ENCODE measurements at places on chromosomes 1 and 21.
A peak's percentile ranks its signal among the peaks of the same experiment; 100 is the strongest.

GRCh38 chr1:91685994-91686393 is 185.3 kb downstream of the CDC7 start:
- no peak for ATAC-seq

GRCh38 chr1:89364954-89365550 is 1.2 kb downstream of the GBP6 start:
- no peak for ATAC-seq

GRCh38 chr1:93811326-93812065 is 67.5 kb downstream of the DNTTIP2 start:
- no peak for ATAC-seq

DNA sequence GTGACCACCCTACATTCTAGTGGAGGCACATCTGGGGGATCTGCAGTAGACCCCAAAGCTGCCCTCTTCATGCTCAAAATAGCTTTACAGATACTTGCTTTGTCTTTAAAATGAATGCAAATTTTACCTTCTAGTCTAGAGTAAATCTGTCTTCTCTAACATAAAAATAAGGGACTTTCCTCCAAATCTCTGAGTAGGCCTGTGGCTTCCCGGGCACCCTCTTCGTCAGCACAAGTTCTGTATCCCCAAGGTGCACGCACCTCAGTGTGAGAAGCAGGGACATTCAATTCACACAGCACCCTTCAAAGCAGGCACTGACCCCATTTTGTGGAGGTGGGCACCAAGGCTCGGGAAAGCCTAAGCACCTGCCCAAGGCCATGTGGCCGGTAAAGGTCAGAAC is 19.0 kb downstream of the MEF2D start:
- ATAC-seq = no peak

DNA sequence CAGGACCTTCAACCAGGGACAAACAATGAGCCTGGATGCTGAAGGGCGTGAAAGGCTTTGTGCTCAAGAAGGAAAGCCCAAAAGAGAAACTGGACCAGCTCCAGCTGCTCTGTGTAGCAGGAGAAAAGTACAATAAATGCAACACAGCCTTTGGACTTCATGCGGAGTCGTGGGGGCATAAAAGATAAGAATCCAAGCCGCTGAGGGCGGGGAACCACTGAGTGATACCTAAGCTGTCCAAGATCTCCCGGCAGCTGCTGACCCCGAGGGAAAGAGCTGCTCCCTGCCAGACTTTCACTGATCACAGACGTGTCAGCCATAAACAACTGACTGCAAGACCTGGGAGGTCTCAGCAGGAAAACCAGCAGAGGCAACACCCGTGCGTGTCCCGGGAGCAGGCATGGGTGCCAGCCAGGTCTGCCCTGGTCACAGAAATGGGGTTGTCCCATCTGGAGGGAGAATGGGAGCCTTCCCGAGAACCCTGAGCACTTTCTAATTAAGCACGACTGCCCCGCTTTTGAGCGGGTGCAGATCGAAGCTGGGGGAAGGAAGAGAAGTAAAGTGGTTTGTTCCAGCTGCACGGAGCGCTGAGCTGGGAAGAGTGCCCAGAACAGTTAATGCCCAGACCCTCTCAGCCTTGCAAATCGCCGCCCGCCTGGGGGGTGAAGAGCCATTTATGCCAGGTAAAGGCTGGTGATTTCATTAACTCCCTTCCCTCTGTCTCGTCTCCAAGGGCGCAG is 68.3 kb upstream of the TARDBP start:
- ATAC-seq = peak; percentile 44

DNA sequence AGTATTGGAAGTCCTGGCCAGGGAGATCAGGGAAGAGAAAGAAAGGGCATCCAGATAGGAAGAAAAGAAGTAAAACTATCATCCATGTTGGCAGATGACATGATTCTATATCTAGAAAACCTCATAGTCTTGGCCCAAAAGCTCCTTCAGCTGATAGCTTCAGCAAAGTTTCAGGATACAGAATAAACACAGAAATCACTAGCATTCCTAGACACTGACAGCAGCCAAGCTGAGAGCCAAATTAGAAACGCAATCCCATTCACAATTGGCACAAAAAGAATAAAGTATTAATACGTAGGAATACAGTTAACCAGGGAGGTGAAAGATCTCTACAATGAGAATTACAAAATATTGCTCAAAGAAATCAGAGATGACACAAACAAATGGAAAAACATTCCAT is 44.6 kb downstream of the ZFYVE9 start:
- ATAC-seq = no peak

DNA sequence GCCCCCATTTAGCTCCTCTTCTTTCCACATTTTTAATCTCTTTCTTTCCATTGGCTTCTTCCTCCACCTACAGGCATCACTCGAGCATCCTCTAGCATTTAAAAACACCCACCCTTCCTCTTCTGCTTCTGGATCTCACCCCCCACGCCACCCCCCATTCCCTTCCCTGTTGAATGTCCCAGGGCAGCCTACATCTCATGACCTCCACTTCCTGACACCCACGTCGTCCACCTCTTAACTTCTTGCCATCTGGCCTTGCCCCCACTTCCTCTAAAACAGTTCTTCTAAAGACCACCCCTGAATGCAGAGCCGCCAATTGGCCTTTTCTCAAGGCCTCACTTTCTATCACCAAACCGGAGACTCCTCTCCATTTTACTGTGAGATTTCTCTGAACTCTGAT is 6.1 kb upstream of the ETNK2 start:
- ATAC-seq = no peak

GRCh38 chr1:234619071-234619480 is 9.1 kb upstream of the IRF2BP2 start:
- peak; percentile 5 for ATAC-seq

DNA sequence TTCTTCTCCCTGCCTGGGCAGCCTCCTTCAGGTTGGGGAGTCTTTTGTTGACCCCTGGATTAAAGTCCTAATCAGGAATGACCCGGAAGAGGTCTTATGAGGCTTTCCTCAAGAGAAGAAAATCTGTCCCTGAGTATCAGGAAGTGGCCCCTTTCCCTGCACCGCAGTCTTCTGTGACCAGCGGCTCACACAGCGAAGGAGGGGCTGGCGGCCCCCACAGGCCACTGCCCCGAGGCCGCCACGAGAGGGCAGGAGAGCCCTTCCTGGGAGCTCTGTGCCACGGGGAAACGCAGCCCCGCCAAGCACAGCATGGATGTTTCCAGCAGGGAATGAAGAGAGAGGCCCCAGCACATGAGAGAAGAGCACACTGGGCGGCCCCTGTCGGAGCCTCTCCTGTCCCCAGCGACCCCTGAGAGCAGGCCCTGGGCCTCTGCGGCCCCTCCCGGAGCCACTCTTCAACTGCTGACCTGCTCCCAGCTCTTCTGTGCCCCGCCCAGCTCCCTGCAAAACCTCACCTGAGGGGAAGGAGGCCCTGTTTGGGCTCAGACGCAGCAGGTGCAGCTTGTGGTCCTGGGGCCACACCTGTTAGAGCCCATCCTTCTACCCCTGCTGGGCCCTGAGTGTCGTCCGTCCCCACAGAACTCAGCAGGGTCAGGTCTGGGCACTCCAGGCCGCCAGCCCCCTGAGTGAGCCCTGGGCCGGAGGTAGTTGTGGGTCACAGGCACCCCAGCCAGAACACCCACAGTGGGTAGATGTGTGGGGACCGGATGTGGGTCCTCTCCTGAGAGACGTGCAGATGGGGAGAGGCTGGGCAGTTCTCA is 4.9 kb upstream of the POFUT2 start:
- peak; percentile 79 for ATAC-seq

GRCh38 chr21:9738527-9738926 is 782.9 kb upstream of the TPTE start:
- no peak for ATAC-seq

- ATAC-seq = no peak
Observed at GRCh38 chr1:110875216-110875731, 2.3 kb downstream of the CD53 start.

DNA sequence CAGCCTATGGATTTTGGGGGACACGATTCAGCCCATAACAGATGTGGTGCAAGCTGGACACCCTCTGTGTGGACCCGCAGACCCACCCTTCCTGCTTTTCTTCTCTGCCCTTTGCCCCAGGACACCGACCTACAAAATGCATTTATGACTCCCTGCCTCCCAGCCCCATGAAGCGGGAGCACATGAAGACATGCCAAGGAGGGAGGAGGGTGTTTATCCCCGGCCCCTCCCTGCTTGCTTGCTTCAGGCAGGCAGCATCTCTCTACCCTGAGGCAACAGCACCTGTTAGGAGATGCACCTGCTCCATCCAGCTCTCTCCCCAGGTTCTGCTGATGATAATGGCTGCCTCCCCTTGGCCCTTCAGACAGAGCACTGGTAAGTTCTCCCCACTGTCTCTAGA is 187.5 kb downstream of the PSMG1 start:
- ATAC-seq = no peak

GRCh38 chr1:107750364-107750959 is 214.5 kb downstream of the VAV3 start:
- ATAC-seq = peak; percentile 69

DNA sequence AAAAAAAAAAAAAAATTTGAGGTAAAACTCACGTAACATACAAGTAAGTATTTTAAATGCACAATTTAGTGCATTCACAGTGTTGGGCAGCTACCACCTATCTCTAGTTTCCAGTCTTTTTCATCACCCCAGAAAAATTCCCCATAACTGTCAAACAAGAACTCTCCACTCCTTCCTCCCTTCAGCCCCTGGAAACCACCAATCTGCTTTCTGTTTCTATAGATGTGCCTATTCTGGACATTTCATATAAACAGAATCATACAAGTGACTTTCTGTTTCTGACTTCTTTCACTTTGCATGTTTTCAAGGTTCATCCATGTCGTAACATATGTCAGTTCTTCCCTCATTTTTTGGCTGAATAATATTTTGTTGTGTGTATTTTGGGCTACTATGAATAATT is 24.9 kb upstream of the ETS2 start:
- no peak for ATAC-seq

DNA sequence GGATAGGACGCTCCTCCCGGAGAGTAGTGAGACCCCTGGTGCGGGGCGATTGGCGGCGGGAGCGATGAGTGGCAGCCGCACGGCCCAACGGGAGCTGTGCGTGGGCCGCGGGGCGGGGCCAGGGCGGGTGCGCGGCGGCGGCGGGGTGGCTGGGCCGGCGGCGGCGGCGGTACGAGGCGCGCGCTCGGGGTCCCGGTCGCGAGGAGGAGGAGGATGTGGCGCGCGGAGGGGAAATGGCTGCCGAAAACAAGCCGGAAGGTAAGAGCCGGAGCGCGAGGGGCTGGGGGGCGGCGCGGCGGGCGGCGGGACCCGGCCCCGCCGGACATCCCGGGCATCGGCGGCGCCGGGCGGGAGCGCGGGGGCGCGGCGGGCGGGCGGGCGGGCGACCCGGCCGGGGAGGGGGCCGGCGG is at the start of gene CAMTA1:
TSS of gene CAMTA1 (plus strand) at position 137 of the 410 bp plus-strand sequence. CDS start at position 214, 77 bp downstream.
- ATAC-seq = no peak

- no peak for ATAC-seq
Observed at GRCh38 chr21:46084709-46085108, 13.2 kb upstream of the COL6A2 start.

- ATAC-seq = peak; percentile 42
Observed at GRCh38 chr21:38468989-38469388, 29.3 kb downstream of the ERG start.

GRCh38 chr1:84462118-84462517 is 16.9 kb upstream of the RPF1 start:
- no peak for ATAC-seq

DNA sequence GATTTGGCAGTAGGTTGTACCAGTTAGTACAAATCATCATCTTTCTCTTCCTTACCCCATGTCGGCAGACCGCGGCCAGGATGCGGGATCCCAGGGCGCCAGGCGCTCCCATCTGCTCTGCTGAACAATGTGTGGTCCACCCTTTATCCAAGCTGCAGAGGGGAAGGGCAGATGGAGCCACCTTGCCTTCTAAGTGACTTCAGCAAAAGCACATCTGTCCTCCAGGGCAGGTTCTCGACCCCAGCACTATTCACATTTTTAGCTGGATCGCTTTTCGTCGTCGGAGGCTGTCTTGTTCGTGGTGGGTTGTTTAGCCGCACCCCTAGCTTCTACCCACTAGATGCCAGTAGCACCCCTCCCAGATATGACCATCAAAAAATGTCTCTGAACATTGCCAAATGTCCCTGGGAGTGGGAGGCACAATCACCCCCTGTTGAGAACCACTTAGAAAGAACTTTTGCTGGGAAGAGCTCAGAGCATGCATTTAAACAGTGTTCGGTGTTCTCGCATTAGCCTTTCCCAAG is 58.1 kb upstream of the SIM2 start:
- ATAC-seq = no peak

DNA sequence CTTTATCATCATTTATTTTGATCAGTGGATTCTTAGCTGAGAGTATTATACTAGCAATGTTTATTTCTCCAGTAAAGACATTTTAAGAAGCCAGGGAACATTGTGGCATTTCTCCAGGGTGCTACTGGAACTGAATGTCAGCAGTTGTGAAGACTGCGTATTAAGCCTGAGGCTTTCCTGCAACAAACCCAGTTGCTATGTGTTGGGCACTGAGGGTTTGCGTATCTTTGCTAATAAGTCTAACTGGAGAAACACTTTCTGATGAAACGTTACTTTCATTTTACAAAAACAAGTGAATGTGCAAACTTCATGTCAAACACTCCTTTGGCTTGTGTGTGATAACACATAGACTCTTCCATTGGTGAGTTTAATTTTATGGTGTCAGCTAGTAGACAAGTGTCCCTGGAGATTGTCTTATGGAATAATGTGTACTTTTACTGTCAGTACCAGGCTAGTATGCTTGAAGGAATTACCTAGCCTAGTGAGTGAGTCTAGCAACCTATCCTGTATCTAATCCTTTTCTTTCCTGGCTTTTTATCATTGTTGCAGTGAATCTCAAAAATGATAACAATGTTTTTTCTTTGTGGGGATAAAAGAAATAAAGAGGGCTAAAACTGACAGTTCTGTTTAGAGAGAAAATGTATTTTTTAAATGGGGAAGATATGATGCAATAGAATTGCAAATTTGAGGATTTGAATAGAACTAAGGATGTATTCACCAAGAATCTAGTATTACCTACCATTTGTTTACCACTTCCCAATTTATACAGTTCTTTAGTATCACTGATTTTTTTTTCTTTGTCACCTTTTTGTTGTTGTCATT is 70.1 kb downstream of the MTR start:
- no peak for ATAC-seq

DNA sequence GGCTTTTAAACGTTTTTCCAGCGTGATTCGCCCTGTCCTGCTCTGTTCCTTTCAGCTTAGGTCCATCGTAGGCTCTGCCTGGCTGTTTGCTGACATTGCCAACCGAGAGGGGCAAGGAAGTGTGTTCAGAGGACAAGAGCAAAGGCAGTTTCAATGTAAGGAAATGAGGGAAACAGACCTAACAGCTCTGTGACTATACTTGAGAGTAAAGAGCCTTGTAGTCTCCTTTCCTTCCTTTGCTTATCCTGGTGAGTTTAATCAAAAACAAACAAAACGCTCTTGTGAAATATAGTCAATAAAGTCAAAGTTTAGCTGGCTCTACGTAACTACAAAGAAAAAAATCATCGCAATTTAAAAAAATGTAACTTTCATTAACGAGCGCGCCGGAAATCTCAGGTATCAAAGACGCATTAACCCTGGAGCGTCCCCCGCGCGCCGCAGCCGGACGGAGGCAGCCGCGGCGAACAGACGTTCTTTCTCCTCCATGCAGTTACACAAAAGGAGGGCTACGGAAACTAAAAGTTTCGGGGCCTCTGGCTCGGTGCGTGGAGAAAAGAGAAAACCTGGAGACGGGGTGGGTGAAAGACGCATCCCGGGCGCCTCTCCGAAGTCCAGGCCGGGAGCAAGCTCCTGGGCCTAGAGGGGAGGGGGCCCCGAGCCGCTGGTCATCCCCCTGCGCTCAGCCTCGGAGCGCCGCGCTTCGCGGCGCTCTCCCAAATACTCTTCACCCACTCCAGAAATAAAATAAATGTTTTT is 617 bp upstream of the ADGRL2 start:
- peak; percentile 46 for ATAC-seq
